ENCODE measurements at places on chromosomes 3 and 15.

- DNase-seq: peak; percentile 80
Observed at GRCh38 chr3:187011915-187012314, 81.6 kb downstream of the ST6GAL1 start.

- DNase-seq: no peak
Observed at GRCh38 chr15:29968895-29969561, 113.7 kb upstream of the GOLGA8J start.

- DNase-seq: no peak
Observed at GRCh38 chr3:21654662-21655061, 96.3 kb downstream of the ZNF385D start.

DNA sequence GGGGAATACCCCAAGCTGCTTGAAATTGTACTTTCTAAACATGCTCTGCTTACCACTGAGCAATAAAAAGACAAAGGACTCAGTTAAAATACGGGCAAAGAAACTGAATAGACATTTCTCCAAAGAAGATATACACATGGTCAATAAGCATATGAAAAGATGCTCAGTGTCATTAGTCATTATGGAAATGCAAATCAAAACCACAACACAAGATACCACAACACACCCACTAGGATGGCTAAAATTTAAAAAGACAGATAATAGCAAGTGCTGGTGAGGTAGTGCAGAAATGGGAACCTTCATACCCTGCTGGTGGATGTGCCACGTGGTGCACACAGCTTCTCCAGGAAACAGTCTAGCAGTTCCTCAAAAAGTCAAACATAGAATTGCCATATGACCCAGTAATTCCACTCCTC lies 21.3 kb downstream of the LRIG1 start:
- no peak for DNase-seq

DNA sequence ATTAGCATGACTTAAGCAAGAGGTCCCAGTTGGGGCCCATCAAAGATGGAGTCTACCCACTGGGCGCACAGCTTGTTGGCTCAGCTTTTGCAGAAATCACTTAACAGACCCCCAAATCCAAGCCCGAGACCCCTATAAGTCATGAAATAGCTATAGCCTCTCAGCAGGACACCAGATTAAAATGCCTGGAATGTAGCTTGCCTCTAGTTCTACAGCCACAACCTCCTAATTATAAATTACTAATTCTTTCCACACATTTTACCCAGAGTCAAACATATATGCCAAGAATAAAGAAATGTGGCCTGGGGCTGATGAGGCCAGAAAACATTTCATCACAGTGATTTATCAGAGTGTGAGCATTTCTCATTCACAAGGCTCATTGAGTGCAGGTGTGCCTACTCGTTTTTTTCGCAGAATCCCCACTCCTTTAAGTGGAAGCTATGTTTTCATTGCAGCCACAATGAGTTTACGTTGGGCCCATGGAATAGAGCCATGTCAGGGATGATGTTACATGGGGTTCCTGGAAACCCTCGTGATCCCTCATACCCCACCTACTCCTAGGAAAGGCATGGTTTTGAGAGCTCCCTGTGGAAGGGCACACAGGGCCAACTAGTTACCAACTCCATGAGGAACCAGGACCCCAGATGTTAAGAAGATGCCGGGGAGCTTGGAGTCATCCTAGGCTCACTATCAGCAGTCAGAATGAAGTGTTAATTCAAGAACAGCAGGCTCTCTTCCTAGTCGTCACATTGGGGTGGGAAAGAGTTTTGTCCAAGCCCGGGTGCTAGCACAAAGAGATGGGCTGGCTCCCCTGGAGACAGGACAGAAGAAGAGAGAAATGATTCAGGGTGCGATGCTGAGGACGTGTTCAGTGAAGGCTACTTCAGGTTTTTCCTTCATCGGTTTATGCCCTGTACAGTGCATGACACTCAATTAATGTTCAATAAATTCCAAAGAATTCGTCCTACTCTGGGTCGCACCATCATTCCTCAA lies 90.2 kb upstream of the ABHD17C start:
- DNase-seq: no peak
